Activated CD4-positive, alpha-beta T cell treated with anti-CD3 and anti-CD28 coated beads, Interleukin-2, amount 50 U/mL, for 24 hours (primary cell): ENCODE measurements at places on chromosomes 7 and 10.

DNA sequence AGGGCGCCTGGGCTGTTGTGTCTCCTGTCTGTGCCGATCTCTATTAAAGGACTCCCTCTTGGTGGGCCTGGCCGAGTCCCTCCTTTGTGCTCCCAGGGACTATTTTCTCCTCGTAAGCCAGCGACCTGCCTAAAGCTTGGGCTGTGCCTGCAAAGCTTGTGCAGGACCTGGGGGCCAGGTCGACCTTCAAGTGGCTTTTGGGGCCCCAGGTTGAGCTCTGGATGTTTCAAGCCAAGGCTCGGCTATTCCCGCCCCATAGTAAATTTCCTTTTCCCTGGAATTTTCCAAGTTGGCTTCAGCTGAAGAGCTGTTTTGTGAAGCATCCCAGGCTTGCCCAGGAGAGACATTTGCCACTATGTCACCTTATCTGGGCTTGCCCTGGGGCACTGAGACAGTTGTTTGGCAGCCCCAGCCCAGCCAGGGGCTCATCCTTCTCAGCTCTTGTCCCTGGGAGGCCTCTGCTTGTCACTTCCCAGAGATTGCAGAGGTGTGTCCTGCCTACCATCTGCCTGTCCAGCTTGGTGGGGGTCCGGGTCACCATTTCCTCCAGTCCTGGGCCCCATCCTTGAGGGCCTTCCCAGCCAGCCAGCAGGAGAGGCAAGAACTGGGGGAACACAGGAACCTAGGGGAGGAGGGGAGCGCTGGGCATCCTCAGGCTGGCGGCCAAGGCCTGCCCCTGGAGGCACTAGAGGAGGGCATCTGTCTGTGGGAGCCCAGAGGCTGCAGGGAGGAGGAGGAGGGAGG lies 20.2 kb downstream of the ZMIZ2 start:
- DNase-seq: no peak

- no peak for DNase-seq
These were observed 64.5 kb downstream of the MCMBP start for GRCh38 chr10:119807960-119808697.

DNA sequence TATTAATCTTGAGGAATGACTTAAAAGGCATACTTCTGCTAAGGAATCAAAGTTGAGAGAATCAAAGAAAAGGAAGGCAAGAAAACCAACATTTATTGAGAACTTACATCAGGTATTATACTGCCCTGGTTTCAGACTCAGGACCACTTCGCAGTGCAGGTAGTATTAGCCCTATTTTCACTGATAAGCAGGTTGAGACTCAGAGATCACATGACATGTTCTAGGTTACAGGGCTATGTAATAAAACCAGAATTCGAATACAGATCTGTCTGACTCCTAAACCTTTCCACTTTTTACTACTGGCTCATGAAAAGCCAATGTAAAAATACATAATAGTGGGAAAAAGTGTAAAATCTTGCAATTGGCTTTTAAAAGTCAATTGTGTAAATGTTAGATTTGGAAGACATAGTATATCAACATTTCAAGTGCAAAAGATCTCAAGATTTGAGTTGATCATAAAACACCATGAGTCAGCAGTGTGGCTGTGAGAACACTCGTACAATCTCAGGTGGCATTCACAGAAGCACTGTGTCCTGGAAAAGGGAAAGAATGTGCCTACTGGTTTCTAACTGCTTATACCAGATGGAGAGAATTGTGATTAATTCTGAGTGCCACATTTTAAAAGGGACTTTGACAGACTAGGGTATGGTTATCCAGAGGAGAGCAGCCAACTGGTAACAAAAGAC lies 195.8 kb upstream of the MKLN1 start:
- DNase-seq: no peak

GRCh38 chr7:6461946-6462550 lies 14.3 kb upstream of the DAGLB start:
- no peak for DNase-seq

DNA sequence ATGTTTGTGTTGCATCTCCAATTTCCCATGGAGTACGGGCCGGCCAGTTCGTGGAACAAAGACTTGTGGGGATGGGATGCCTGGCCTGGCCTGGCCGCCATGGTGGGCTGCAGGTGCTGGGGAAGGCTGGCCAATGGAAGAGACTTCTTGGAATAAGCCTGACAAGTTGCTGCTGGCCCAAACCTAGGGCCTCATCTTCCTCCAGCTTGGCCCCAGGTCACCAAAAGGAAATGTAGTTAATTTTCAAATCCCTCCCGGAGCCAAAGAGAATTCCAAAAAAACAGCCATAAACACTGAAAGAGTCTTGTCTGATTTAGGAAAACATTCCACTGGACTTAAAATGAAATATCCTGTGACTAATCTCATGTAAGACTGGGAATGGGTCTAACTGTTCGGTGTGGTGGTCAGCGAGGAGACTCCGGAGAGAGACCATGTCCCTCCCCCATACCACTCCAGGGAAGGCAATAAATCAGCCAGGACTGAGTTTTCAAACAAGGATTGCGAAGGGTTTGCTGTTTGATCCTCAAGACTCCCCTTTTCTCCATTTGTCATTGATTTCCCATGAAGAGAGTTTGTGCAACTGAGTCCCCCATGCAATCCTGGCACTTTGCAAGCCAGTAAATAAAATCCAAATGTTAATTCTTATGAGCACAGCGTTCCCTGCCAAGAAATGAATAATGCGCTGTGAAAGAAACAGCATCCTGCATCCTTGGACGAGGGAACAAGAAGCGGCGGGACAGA lies 128.7 kb upstream of the HABP2 start:
- DNase-seq: no peak

DNA sequence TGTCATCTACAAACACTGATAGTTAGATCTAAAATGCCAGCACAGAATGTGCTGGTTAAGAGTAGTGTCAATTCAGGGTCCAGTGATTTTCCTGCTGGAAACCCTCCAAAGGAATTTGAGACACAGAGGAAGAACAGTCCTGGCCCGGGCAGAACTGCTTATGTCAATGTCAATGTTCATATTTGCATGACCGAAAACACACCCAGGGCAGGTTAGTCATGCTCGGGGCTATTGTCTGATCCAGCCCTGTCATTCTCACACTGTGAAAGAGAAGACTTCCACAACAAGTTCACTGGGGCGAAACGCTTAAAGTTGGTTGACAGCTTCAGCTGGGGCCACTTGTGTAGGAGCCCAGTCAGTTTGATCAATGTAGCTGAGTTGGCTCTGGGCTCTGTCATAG lies 139.3 kb downstream of the C1GALT1 start:
- no peak for DNase-seq

DNA sequence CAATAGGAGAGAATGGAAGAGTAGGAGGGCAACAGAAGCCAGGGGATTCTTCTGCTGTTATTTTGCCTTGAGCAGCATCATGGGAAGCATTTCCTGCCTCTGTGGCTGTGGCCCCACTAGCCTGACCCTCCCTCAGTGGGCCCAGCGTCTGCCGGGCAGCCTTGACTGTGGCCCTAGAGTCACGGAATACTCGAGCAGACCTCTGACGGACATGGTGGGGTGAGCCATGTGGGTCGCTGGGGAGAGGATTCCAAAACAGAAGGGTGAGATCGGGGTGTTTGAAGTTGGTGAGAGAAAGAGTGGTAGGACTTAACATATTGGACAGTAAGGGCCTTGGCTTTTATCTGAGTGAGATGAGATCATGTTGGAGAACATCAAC lies 8.3 kb upstream of the PRKAG2 start:
- DNase-seq: no peak

GRCh38 chr7:86930554-86931307 lies 128.7 kb downstream of the ELAPOR2 start:
- DNase-seq: no peak

- no peak for DNase-seq
These were observed 347.0 kb downstream of the KCNMA1 start for GRCh38 chr10:77290528-77291155.

GRCh38 chr10:74708246-74708645 lies 118.2 kb upstream of the KAT6B start:
- no peak for DNase-seq

- DNase-seq: no peak
These were observed 9.7 kb upstream of the VSIR start for GRCh38 chr10:71782917-71783490.

GRCh38 chr10:86047588-86047987 lies 319.0 kb downstream of the GRID1 start:
- DNase-seq: peak; percentile 30

- DNase-seq: no peak
These were observed 187.3 kb downstream of the CXCL12 start for GRCh38 chr10:44197646-44198045.

DNA sequence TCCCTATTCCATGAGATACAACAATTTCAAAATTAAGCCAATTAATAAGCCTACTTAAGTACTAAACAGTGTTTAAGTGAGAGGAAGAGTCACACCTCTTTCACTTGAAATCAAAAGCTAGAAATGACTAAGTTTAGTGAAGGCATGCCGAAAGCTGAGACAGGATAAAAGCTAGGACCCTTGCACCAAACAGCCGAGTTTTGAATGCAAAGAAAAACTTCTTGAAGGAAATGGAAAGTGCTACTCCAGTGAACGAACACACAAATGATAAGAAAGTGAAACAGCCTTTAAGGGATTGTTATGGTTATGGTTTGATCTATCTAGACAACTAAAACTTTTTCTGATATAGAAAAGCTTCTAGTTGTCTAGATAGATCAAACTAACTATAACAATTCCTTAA lies 135.4 kb upstream of the KMT2E start:
- DNase-seq: no peak

DNA sequence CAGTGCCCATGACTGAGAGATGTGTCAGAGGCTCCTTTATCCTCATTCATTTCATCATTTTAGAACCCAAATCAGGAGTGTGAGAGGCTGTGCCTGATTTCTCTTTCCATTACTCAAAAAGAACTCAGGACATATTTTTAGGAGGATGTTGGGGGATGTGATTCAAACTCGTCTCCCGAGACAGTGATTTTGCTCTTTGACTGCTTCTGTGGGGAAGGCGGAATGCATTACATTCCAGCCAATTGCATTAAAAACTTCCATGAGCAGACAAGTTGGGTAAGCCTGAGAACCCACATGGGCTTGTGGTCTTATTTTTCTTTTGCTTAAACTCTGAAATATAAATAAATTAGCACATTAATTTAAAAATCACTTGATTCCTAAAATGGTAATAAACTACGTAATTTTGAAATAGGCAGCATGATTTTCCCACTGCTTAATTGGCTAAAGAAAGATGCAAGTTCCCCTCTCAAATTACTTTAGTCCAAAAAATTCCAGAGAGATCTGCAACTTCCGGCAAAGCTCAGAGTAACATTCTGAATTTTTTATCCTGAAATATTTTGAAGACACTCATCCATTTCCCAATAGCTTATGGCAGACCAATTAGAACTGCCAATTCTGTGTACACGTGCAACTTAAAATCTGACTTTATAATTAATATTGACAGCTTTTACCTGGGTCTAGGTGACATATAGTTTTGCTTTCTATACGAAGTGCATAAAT lies 185.6 kb downstream of the C7orf25 start:
- DNase-seq: no peak

GRCh38 chr7:82284936-82285519 lies 158.5 kb downstream of the CACNA2D1 start:
- DNase-seq: no peak

DNA sequence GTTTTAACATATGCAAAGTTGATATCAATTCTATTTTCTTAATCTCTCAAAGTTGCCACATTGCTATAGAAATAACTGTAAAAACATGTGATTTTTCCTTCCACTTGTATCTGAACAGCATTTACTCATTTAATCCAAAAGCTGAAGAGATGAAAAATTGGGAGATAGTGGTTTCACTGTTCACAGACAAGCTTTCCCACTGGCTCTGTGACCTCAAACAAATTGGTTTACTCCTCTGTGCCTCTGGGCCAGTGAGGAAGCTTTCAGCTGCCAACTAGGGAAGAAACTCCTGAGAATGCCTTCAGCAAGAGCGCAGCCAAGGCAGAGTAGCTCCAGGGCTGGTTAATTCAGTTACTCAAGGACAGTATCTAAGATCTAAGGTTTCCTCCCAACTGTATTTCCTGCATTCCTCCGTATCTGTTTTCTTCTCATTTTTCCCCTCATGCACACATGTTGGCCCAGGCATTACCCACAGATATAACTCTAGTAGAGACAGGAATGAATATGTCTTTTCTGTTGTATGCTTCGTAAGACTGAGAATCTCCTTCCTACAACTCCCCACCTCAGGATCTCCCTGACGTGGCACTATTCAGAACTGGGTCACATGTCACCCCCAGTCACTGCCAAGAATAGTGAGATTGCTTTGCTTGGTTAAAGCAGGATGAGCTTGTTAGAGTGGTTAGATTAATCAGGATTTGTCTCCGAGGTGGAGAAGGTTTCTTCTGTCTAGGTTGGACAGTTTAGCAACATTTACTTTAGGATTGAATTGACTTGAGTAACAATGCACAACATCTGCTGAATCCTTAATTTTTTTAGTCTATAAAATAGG lies 315.7 kb downstream of the NRG3 start:
- no peak for DNase-seq

GRCh38 chr10:127579640-127580039 lies 30.5 kb downstream of the NPS start:
- no peak for DNase-seq

- no peak for DNase-seq
These were observed 48.2 kb downstream of the DYNC2I1 start for GRCh38 chr7:158904599-158904998.

DNA sequence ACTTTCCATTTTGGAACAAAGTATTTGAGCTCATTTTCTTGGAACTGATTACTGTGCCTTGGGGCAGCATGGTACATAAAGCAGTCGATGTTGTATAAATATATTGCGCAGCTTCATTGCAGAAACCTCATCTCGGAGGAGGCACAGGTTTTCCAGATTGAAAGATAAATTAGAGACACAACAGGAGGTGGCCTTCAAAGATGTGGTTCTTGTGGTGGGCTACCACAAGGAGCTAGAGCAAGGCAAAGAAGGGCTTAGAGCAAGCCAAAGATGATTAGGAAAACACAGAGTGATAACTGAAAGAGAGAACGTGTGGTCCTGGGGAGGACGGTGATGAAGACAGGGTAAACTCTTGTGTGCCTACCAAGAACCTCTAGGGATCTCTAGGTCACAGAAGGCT lies 169.1 kb upstream of the TNS3 start:
- no peak for DNase-seq

DNA sequence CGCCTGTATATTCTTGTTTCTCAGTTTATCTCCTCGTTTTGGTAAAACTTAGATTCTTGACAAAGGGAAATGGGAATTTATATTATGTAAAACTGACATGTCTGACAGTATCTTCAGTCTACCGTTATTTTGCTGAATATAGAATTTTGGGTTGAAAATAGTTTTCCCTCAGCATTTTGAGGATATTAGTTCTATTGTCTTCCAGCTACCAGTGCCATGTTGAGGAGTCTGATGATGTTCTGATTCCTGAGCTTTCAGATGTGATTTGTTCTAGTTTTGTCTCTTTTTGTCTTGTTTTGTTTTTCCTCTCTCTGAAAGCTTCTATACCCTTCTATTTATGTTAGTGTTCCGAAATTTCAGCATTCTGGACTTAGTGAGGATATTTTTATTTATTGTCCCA lies 8.0 kb upstream of the PRKAR2B start:
- no peak for DNase-seq

GRCh38 chr7:124896001-124896400 lies 33.6 kb downstream of the POT1 start:
- DNase-seq: no peak

GRCh38 chr7:50069613-50070012 lies 23.4 kb downstream of the ZPBP start:
- no peak for DNase-seq
